A673 (cell line): ENCODE measurements at places on chromosomes 12 and 14.

DNA sequence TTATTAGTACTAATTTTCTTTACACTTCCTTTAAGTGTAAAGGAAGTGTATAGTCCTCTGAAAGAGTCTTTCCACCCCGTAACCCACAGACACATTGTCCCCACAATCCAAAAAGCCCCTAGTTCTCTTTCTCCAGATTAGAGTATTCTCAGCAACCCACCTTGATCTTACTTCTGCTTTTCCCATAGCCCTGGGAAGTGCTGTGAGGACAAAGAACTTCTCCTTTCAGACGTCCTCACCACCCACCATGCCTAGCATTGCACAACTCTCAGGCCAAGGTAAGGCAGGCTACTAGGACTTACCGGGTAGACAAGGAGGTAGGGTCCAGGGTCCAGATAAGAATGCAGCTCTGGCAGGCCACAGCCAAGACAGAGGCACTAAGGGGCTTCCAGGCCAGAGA lies 7.4 kb downstream of the AAAS start:
- DNase-seq: no peak

DNA sequence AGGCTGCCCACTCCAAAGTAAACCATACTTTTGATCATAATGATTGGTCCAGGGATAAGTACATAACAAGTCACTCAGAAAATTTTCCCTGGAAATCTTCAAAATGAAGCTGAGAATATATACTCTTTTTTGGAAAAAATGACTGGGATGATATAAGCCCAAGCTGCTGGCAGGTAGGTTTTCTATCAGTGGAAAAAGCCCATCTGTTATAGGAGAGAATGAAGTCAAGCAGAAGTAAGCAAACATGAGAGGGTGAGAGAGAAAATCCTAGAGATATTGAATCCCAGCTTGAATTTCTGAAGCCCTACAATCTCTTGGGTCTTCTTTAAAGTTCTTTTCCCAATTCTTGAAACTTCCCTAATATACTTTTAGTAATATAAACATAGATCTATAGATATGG lies 37.3 kb upstream of the ZDHHC17 start:
- no peak for DNase-seq

DNA sequence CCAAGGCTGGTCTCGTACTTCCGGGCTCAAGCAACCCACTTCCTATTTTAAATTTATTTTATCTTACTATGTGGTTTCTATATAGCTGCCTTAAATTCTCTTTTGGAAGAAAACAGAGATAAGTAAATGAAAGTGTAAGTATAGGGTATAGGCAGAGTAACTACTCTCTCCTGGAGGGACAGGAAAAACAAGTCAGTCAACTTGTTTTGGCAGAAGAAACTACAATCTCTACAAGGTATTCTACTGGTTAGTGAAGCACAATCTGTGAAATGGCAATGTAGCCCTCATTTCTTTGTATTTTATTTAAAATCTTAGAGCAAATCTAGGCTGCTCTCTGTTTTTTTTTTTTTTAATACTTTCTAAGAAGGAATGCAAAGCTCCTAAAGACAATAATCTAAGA lies 55.4 kb downstream of the UBR7 start:
- DNase-seq: no peak

DNA sequence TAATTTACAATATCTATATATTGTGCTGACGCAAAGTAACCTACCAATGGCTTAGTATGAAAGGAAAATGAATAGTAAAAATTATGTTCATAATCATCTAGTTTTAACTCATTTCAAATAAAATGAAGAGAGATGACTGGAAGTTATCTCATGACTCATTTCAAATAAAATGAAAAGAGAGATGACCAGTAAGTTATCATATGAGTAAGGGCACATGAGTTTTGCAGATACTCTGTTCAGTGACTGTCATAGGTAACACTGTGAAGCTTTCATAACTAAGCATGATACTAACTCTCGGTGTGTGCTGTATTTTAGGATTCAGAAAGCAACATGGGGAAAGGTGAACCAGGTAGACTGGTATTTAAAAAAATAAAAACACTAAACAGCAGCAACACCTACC lies 364.5 kb upstream of the DIO2 start:
- no peak for DNase-seq

- DNase-seq: no peak
Measured at GRCh38 chr12:40331886-40332285, 107.1 kb downstream of the LRRK2 start.

DNA sequence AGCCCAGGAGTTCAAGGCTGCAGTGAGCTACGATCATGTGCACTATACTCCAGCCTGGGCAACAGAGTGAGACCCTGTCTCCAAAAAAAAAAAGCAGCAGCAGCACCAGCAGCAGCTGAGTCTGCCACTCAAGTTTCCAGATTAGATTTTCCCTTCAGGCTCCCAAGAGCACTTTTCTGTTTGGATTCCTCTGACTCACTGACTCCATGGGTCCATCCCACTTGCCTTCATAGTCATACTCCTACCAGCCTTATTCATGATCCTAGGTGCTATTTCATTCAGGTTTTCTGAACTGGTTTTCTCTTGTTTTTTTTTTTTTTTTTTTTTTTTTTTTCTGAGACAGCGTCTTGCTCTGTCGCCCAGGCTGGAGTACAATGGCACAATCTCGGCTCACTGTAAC lies 6.8 kb upstream of the TWF1 start:
- no peak for DNase-seq

DNA sequence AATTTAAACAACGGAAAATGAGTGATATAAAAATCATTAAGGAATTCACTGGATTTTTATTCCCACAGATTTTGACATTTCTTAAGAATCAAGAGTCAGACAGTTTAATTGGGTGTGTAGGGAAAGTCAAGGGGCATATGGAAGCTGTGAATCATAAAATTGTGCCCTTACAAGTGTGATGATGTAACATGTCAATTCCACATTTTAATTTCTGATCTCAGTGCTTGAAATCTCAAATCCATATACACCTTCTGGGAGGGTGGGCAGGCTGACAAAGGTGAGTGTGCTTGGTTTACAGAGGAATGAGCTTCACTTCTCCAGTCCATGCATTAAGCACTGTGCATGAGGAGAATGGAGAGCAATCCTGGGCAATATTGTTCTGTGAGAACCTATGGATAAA lies 1.0 kb upstream of the KRT6A start:
- no peak for DNase-seq

GRCh38 chr12:107221913-107222312 lies 128.6 kb upstream of the CRY1 start:
- no peak for DNase-seq

DNA sequence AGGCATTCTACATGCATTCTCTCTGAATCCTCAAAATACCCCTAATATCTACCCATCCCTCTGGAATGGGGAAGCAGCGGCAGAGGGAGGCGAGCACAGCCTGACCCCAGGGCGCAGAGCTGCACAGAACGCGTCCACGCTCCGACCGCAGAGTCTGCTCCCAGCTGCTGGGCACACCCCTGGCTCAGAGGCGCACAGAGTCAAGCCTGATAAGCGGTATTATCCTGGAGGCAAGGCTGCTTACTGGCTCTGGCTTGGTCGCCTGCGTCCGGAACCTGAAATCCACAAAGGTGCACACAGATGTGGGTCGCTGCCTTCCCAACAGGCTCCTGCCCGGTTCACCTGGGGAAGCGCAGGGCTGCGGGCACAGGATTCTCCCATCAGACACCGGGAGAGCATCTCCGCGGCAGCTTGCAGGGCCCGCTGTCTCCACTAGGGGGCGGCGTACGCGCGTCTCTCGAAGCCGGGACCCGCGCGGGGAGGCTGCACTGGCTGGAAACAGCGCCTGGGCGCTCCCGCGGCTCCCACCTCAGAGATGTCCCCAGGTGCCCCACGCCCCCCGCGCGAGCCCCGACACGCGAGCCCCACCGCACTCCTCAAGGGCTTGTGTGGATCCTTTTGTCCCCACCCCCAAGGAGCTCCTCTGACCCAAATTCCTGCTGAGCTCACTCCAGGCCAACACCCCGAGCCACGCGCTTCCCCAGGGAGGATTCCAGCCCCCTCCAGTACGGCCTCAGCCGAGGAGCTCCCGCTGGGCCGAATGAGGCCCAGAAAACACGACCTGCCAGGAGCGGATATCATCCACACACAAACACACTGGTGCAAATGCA lies 120.1 kb upstream of the FZD10 start:
- no peak for DNase-seq

DNA sequence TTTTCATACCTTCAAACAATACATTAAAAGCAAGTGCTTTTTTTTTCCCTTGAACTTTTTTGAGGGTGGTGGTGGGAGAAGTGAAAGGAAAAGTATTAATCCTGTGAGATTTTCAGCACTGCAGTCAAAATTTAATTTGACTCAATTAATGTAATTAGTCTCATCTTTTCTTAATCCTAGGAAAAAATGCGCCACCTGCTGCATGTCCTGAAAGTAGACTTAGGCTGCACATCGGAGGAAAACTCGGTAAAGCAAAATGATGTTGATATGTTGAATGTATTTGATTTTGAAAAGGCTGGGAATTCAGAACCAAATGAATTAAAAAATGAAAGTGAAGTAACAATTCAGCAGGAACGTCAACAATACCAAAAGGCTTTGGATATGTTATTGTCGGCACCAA lies 52.2 kb downstream of the SPATA7 start:
- DNase-seq: no peak

DNA sequence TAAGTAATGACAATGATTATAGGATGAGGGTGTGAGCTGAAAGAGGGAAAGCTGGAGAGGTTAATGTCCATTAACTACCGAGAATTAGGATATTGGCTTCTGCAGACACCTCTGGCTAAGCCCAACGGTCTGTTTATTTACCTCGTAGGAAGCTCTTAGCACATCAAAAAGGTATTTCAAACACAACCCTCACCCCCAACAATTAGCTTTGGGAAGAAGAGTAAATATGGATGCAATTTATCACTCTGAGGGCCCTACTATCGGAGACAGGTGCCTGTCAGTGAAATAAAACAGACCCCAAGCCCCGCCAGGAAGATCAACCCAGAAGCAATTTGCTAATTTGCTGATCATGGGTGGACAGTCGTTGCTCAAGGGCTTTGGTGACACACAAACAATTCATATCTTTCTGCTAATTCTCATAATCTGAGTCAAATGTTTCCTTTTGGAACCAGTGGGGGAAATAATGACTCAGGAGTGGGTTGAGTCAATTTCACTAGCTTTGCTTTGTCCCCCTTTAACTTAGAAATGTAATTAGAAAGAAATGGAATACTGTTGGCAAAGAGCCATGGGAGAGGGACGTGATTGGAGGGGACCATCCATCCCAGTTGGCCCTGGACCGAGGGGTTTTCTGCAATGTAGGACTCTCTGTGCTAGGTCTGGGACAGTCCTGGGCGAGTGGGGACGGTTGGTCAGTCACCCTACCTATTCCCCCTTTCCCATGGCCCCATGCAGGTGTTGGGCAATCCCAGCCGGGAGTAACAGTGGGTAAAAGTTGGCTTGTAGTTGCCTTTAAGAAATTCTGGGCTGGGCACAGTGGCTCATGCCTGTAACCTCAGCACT lies 99.1 kb upstream of the MED13L start:
- DNase-seq: no peak

GRCh38 chr14:61897300-61897699 lies 135.1 kb downstream of the SNAPC1 start:
- DNase-seq: no peak

DNA sequence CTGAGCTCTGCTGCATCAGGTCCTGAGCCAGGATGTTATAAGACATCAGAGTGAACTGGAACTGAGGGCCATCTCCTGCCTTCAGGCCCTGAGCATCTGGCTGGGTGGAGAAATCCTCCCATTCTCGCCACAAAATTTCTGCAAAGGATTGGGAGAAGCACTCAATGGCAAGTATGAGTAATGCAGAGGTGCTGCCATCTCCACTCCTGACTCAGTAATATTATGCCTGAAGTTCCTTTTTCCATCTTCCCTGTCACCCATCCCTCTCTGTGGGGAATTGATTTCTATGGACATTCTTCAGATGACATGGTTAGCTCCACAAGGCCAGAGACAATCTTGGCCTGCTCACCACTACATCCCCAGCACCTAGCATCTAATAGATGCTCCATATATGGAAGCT lies 4.7 kb downstream of the ANGEL1 start:
- no peak for DNase-seq

DNA sequence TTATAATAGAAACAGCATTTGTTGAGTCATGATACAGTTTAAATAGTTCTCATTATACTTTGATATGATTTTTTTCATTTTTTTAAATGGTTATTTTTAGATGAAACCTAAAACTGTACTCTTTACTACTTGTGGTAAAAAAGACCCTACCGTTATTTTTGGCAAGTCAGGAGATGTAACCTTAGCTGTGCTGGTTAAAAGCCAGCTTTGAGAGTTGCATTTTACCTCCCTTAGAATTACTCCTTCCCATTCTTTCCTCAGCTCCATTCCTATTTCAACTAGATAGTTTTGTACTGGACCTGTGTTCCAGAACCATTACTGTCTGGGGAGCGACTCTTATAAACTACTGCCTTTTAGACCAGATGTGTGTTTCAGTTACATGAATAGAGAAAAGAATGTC lies 92.0 kb downstream of the RAD51B start:
- no peak for DNase-seq

GRCh38 chr12:77768558-77768957 lies 62.1 kb upstream of the NAV3 start:
- no peak for DNase-seq

DNA sequence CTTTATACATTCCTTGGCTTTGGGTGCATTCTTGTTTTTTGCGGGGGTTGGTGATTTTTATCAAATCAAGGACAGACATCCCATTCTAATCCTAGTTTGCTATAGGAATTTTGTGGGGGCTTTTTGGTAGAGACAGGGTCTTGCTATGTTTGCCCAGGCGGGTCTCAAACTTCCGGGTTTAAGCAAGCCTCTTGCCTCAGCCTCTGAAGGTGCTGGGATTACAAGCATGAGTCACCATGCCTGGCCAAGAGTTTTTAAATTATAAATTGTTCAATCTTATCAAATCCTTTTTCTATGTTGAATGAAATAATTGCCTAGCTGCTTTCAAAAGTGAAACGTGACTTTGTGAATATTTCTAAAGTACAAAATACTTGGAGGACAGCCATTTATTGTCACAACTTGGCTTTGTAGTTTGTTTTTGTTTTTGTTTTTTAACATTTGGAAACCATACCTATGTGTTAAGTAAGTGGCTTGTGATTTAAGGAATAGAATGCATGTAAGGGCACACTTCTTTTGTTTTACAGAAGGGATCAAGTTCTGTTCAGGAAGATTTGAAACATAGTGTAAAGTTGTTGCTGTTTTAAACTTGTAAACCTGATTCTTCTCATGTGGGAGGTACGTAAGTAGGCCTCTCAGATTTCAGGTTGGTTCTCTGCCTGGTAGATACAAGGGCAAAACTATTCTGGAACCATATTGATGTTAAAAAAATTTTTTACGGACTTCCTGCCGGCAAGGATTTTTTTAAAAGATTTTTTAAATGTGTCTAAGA lies 13.4 kb downstream of the MARK3 start:
- no peak for DNase-seq
